ENCODE measurements at places on chromosomes 2 and 18. TPM values are rescaled to one million over a fixed set of nuclear protein-coding genes. Genes with fewer than 3 reads are reported as not detected.

GRCh38 chr2:144230448-144231085 lies 289.4 kb downstream of the ZEB2 start:
- DNase-seq = no peak

GRCh38 chr2:61109291-61109690 lies 43.6 kb downstream of the SANBR start:
- no peak for DNase-seq

G6PC2 gene
- total RNA-seq = not detected

- no peak for DNase-seq
Measured at GRCh38 chr18:42025491-42025890, 70.5 kb downstream of the PIK3C3 start.

KIF3C gene
- total RNA-seq = 3.5 TPM

GRCh38 chr18:35730691-35731370 lies 149.3 kb downstream of the GALNT1 start:
- no peak for DNase-seq

- no peak for DNase-seq
Measured at GRCh38 chr2:215409331-215410127, 26.3 kb downstream of the FN1 start.

RNF152 gene
- total RNA-seq = 4.8 TPM

DNA sequence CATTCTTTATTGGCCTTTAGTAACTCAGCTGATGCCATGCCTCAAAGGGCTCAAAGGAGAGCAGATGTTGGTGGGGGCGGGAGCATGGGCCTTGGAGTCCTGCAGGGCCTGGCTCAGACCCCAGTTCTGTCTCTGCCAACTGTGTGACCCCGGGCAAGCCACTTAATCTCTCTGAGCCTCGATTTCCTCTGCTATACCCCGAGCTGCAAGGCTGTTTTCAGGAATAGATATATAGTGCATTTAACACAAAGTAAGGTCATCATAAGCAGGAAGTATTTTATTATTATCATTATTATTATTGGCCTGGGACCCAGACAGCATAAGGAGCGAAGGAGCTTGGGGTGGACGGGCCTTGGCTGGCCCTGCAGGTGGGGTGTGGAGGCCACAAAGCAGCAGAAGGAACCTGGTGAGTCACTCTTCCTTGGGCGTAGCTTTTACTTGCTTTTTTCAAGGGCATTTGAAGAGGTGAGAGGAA lies 162.7 kb downstream of the INHBB start:
- no peak for DNase-seq

GRCh38 chr2:74374509-74375205 lies 5.5 kb downstream of the DCTN1 start:
- DNase-seq = no peak
